ENCODE measurements at places on chromosomes 11 and 22.

DNA sequence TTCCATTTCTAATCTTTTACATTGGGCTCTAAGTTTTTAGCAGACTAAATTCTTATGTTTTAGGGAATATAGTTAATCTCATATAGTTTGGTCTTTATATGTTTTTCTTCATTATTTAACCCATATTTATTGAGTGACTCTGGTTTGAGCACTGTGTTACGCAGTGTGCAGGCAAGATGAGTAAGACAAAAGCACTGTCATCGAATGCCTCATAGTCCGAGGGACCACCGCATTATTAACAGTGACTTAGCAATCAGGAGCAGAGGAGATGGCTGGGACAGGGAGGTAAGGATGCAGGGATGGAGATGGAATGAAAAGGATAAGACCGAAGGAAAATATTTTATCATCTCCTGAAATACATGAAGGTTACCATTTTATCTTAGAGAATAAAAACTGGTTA, 65.2 kb upstream of the CTSC start:
- DNase-seq, result no peak

- no peak for DNase-seq
These were observed at the start of gene SLC17A6 for GRCh38 chr11:22337596-22338485. SLC17A6 (plus strand) TSS chr11:22338381; CDS start chr11:22338534, 153 bp downstream.

DNA sequence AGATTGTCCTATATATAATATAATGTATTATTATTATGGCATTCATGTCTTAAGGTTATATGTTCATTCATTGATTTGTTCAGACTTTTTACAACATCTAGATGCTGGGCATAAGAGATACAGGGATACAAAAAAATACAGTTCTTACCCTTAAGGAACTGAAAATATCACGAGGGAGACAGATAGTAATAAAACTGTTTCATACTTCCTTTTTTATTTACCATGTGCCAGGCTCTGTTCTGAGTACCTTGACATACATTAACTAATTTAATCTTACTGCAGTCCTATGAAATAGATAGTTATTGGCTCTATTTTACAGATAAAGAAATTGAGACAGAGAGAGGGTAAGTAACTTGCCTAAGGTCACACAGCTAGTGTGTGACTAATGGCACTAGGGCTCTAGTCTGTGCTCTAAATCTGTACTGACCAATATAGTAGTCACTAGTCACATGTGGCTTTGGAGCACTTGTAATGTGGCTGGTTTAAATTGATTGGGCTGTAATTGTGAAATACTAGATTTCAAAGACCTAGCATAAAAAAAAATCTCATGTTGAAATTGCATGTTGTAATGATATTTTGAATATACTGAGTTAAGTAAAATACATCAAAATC, 21.3 kb downstream of the TRIM44 start:
- no peak for DNase-seq

GRCh38 chr11:12702999-12703453, 28.8 kb downstream of the TEAD1 start:
- DNase-seq, result no peak

- DNase-seq, result peak; percentile 72
These were observed 23.5 kb upstream of the TH start for GRCh38 chr11:2194877-2195755.

- no peak for DNase-seq
These were observed 5.1 kb upstream of the LMO1 start for GRCh38 chr11:8268530-8269400.

DNA sequence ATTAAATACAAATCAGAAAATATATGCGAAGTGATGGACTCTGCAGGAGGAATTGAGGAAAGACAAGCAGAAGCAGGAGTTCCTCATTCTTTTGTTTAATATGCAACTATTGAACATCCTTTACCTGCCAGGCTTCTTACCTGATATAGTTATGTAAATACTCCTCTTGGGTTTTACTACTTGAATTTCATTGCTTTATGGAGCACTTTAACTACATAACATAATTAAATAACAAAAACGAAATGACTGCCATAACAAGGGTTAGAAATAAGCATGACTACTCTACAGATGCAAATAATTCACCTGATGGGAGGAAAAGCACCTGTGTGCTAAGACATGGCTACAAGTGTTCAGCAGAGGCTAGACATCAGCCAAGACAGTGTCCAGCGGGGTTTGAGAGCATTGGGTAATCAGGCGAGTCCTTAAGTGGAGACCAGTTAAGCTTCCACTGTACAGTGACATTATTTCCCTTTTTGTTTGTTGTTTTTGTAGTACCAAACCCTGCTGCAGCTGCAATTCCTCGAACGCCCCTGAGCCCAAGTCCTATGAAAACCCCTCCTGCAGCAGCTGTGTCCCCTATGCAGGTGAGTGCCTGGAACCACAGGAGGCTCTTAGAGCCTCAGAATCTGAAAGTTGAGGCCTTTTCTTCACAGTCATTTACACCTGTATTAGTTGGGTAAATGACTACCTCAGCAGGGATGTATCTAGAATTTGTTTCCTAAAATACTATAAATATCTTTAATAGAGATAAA, 67.4 kb downstream of the SPECC1L start:
- DNase-seq, result no peak

Data from GM12891 (cell line).